Left renal pelvis (tissue), 4 donors: ENCODE measurements at places on chromosomes 6 and 20. TPM values are rescaled to one million over a fixed set of nuclear protein-coding genes. Genes with fewer than 3 reads are reported as not detected.
A peak's percentile ranks its signal among the peaks of the same experiment; 100 is the strongest.

DNA sequence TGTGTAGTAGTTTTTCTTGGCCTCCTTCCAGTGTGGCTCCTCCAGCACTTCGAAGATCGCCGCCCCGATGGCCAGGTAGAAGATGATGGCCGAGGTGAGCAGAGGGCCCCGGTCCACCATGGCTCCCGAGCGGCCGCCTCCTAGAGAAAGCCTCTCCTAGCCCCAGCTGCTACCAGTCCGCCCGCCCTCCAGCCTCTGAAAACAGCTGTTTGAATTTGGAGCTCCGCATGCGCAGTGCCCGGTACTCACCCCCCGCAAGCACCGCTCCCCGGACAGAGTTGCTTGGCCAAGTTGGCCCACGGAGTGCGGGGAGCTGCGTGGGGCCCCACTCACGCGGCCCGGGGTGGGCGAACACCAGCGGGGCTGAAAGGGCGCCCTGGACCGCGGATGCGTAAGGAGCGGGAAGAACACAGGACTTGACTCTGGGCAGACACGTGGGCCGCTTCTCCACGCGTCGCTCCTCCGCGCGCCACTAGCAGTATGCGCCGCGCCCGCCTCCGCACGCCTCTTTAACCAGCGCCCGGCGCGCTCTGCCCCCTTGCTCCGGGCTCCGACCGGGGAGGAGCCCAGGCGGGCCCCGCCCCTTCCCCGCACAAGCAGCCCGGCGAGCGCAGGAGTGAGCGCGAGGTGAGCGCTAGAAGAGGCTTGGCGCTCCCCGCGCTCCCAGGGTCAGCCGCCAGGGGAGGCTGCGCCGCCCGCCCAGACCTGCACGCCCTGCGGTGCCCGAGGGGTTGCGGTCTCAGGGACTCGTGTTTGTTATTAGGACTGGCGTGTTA, at the start of gene KCNK5:
TSS of gene KCNK5 (minus strand) at position 484 of the 776 bp plus-strand sequence. CDS start at position 120, 364 bp downstream.
- DNase-seq = no peak

Gene SLC2A10
- 16.0 TPM for polyA plus RNA-seq

GRCh38 chr6:52132292-52132691, 44.9 kb upstream of the PKHD1 start:
- DNase-seq = no peak

Gene EPB41L1
- 62.7 TPM for polyA plus RNA-seq

Gene RNASET2
- 65.3 TPM for polyA plus RNA-seq

GRCh38 chr6:161400671-161401070, 126.8 kb upstream of the AGPAT4 start:
- DNase-seq = no peak

GRCh38 chr20:61599061-61599531, 347.0 kb downstream of the CDH4 start:
- DNase-seq = no peak

Gene EBF4
- polyA plus RNA-seq = 31.2 TPM

DNA sequence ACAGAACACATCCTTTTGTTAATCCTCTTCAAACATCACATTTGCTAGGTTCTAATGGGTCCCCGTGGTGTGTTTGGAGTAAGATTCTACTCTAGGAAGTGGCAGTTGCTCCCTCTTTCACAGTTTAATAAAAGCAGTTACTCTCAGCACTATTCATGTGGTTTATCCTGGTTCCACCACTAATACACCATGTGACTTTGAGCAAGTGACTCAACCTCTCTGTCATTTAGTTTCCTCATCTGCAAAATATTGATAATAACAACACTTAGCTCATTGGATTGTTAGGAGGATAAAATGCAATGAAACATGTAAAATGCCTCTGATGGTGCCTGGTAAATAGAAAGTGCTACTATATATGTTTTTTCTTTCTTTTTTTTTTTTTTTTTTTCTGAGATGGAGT, 488.0 kb upstream of the NOX3 start:
- no peak for DNase-seq

DNA sequence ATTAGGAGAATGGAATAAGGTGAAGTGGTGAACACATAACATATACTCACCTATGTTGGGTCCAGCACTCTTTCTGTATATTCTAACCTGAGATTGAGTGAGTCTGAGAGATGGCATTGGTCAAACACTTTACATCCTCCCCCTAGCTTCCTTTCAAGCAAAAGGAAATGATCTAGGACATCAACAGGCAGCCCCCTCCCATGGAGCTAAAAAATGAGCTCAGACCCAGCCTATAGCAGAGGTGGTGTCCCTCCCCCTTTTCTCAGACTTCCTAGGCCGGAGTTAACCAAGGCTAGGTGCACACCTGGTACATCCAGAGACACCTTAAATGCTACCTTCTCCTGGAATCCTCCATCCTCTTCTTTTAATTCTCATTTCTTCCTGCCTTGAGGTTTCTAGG, 5.5 kb upstream of the SDC4 start:
- no peak for DNase-seq

Gene CDKN1A
- 9.2 TPM for polyA plus RNA-seq

DNA sequence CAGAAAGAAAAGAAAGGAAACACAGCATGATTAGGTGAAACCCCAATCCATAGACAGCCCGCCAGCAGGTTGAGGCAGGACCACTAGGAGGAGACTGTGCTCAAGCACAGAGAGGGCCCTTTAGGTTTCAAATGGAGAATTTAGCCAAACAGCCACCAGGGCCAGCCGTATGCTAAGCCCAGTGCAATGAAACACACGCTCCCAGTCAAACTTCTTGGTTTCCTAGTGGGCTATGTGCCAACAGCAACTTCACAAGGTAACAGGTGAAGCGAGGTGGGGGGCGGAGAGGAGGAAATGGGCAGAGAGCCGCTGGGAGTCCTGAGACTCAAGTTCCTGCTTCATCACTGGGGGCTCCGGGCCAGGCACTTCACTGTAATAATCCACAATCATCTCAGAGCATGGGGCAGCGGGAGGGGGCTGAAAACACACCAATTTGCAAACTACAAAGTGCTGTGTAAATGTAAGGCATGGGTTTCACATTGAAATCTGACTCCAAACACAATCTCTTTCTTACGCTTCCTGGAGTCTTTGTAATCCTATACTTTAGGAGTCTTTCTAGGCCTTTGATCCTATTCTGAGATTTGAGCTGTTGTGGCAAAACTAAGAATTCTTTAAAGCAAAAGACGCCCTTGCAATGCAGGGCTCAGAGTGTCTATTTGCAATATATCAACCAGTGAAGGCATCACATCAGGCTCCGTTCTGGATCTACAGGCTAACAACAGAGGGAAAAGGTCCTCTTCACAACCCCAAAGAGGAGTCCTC, 117.3 kb downstream of the OPRM1 start:
- DNase-seq = peak; percentile 77

Gene ME1
- 3.2 TPM for polyA plus RNA-seq

DNA sequence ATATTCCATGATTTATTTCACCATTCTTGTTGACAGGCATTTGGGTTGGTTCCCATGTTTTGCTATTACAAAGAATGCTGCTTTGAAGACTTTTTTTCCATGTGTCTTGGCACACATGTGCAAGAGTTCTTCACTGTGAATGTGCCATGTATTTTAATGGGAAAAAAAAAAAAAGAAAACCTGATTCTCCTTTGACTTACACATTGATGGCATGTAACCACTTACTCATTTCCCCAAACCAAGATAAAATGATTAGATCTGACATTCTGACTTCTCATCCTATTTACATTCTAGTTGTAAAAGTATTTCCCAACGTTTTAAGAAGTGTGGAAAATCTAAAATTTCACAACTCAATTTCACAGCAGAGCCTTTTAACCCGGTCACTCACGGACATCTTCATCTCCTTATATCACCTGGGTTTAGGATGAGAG, 4.4 kb downstream of the CAP2 start:
- DNase-seq = no peak

GRCh38 chr6:159829526-159829925, 29.4 kb downstream of the PNLDC1 start:
- DNase-seq = no peak

DNA sequence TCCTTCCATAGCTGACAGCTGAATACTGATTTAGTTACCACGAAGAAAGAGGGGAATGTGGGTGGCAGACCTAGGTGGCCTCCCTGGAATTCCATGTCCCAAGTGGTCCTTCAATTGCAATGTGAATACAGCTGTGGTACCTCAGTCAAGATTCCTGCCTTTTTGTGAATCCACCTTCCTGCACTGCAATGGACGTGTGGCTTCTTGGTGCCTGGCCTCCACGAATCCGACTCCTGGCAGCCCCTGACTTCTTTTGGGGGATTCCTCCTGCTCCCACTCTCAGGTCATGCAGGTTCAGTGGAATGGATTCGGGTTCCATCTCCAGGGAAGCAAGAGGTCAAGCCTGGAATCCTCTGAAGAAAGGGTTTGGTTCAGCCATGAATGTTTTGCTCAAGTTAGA, 117.8 kb downstream of the DACT2 start:
- no peak for DNase-seq

DNA sequence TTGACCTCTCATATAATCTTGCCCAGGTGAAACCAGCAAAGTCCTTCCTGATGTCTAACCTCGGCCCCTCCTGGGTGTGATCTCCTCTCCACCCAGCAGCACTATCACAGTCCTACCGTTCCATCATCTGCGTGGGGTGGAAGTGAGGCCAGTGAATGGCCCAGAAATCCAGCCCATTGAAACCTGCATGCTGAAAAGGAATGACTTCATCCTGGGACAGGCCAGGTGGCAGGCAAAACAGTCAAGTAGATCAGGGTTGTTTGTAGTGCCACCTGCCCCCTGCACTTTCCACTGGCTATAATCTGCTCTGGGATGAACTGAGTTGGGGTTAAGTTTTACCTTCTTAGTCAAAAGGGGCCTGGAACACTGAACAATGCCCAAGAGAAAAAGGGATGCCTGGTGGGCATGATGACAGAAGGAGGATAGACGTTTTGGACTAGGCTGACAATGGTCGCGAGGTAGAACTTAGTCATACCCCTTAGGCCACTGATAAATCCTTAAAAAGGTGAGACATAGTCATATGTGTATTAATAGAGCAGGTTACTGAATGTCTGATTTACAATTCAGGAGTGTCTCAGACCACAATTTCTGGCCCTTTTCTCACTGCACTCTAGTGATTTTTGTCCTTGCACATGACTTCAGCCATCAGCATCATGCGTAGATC, 8.1 kb upstream of the HSP90AB1 start:
- no peak for DNase-seq

Gene ACTR5
- 8.6 TPM for polyA plus RNA-seq

- DNase-seq = no peak
Observed at GRCh38 chr6:129359811-129360681, 349.9 kb downstream of the ARHGAP18 start.

DNA sequence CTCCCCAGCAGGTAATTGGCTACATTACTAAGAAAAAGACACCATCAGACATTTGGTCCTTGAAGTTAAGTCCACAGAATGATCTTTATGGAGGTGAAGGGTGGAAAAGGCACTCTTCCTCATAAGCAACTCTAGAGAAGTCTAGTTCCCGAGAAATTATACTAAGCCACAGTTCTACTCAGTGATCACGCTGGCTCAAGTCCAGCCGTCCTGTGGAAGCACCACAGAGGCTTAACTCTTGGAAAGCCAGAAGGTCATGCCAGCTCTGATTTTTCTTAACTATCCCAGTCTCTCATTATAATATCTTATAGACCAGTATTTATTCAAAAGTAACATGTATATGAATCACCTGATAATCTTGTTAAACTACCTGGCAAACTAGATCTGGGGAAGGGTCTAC, 258.5 kb downstream of the EYA4 start:
- DNase-seq = no peak

DNA sequence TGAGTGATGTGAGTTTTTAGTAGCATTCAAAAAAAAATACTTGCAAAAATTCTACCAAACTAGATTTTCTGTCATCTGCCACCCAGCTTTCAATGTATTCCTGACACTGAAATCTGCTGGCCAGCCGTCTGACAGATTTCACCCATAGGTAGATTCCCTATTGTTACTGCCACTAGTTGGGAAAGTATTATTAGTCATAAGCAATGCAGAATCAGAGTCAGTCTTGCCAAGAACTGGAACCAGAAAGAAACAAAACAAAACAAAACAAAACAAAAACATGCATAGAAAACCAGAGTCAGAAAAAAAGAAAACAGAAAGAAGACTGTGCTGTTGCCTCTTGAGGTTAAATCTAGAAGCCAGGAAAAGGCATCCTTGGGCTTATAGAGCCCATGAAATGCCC, 293.1 kb upstream of the KCNQ5 start:
- no peak for DNase-seq

GRCh38 chr6:35729722-35730121, 7.1 kb upstream of the ARMC12 start:
- no peak for DNase-seq

DNA sequence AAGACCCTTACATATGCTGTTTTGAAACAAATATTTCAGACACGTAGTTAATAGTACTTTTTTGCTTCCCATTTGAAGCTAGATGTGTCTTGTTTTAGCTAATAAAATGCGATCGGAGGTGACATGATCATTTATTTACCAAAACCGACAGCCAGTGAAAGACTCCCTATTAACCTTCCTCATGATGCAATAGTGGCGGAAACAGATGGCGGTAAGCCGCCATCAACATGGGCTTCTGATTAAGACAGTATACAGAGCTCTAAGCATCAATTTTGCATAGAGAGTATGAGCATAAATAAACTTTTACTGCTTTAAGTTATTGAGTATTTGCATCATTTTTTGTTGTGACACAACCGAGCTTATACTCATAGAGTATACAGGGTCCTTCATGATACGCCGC, 1282.4 kb upstream of the ADGRB3 start:
- DNase-seq = no peak

DNA sequence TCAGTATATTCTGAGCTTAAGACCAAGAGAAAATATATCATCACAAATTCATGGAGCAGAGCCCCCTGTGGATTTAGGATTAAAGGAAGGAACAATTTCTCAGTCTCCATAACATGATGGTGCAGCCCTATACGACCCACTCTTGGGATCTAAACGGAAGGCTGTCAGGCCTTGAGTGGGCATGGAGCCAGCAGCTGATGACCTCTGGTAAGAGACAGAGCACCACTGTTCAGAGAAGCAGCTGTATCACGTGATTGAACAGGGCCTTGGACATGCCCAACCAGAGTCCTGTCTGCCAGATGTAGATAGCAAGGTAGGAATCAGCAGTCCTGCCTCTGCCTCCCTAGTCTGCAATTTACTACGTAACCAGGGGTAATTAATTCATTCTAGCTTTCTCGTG, 259.4 kb upstream of the POU3F2 start:
- no peak for DNase-seq

DNA sequence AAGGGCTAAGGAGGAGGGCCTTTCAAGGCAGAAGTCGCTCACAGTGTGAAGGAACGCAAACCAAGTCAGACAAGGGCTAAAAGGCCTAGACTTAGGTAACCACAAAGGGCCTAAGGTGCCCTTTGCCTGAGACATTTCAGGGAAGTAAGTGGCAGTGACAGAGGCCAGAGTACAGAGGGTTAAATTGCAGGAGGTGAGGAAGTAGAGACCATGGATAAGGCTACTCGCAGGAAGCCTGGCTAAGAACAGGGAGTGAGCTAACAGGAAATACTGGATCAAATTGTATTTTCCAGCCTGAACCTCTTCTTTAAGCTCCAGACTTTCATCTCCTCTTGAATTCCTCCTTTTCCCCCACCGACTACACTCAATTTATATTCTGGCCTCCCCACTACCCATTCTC, 16.6 kb downstream of the ZHX3 start:
- DNase-seq = no peak
